ENCODE measurements at places on chromosomes 7 and 10.

DNA sequence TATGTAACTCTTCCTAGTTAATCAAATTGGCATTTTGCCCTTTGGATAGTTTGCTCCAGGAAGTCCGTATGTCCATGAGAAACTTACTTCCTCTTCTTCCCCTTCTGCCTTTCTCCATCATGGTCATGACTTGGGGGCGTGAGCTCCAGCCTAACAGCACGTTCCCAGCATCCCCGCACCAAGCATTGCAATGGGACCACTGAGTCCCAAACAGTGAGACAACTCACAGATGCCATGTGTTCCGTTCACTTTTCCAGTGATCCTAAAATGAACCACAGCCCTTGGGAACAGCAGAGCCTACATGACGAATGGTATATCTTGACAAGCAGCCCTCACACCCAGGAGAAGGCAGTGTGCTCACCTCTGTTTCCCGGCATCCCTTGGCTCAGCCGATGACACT, 10.7 kb downstream of the BTBD16 start:
- DNase-seq = no peak

GRCh38 chr7:81605493-81605892, 164.4 kb downstream of the HGF start:
- DNase-seq = no peak

- DNase-seq = no peak
Observed at GRCh38 chr7:42552227-42552626, 315.2 kb upstream of the GLI3 start.

- DNase-seq = no peak
Observed at GRCh38 chr7:69130396-69130795, 467.9 kb upstream of the AUTS2 start.

- DNase-seq = peak; percentile 65
Observed at GRCh38 chr7:20352573-20353306, 22.0 kb downstream of the ITGB8 start.

DNA sequence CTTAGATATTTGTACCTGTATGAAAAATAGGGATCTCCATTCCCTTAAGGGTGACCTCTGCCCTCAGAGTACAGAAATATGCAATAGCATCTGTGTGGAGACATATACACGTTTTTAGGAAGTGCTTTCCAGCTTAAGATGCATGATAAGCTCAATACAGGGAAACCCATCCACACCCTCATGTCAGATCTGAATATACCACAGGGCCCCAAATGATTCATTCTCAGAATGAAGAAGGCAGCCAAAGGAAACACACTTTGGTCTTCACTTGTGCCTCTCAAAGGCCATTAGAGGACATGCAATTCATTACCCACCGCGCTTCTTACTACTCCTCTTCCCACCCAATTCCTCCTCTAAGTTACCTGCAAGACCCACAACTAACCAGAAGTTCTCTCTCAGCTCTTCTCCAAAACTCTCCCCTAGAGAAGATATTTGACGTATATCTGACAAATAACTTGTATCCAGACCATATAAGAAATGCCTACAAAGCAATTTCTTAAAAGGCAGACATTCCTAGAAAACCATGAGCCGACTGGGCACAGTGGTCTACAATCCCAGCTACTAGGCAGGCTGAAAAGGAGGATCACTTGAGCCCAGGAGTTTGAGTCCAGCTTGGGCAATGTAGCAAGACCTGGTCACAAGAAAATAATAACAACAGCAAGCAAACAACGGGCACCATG, 103.0 kb downstream of the OAT start:
- DNase-seq = no peak

DNA sequence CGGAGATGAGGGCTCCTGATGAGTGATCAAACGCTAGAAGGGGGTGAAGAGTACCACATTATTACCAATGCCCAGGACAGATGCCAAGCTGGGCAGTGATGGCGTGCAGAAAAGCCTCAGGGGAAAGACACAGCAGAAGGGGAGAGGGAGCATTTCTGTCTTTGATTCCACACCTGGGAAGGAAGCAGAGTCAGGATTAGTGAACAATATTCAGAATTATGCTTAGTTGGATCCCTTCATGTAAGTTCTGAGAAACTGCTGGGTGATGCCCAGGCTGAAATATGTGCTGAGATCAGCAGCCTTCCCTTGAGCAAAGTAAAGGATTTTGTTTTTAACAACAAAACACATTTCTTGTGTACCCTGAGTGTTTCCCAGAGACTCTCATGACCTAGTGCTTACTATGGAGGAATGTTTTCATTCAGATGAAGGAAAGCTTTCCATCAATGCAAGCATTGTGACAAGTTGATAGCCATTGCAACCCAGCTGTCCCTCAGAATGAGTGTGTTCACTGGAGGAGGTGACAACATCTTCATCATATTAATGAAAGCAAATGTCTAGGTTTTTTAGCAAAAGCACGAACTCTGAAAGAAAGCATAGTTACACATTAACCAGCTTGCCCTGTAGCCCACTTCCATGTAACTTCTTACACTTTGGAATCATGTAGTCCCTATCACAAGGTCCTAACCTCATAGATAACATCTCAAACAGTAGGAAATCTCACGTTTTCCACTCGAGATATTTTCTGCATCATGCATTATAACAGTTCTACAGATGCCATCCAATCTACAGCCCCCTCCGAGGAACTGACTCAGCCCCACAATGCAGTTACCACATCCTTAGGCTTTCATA, 23.8 kb upstream of the AKR1C1 start:
- DNase-seq = no peak

GRCh38 chr7:84425702-84426259, 231.2 kb upstream of the SEMA3A start:
- no peak for DNase-seq

GRCh38 chr7:105655500-105656380, 74.4 kb upstream of the EFCAB10 start:
- no peak for DNase-seq

GRCh38 chr7:12685550-12685949, 1.9 kb upstream of the ARL4A start:
- no peak for DNase-seq

DNA sequence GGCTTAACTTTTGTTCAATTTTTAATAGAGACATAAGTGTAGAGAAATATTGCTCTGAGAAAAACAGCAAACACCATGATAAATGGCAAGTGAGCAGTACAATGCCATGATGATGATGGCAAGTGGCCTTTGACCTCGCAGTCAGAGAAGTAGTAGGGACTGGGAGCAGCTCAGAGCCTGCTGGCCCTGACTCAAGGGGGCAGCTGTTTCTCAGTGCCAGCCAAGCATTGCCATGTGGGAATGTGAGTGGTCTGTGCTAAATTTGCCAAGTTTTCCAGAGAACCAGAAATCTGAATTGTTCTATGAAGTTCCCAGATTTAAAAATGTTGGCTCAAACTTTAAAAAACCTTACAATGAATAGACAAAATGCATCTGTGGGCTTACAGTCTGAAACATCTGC, 187.9 kb downstream of the BICC1 start:
- no peak for DNase-seq

GRCh38 chr7:125357676-125358455, 428.2 kb upstream of the POT1 start:
- DNase-seq = no peak

DNA sequence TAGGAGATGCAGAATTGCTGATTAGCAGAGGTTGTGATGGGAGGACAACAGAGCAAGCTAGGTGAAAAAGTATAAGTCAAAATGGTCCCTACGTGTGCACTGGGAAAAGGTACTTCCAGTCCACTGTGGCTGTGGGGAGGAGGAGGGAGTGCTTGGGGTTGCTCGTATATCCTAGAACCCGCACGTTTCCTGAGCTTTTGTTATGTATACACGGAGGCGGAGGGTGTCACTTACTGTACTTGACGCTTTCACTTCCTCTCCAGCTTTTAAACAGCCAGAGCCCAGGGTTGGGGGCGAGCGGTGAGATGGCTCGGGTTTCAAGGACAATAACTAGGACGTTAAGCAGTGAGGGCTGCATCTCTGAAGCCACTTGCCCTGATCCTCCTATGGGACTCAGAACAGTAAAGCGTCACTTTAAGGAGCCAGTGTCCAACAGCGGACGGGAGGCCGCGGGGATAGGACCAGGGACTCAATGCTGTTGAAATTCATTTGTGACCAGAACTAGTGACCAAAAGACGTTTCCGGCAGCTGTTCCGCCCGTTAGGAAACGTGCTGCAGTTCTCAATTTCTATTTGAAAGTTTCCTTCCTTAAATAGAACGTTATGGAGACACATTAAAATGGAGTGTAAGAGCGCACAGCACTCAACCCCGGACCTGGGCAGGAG, 985 bp upstream of the ETV1 start:
- DNase-seq = no peak

GRCh38 chr7:129604713-129605437, 6.6 kb upstream of the NRF1 start:
- DNase-seq = no peak

- DNase-seq = no peak
Observed at GRCh38 chr7:45035893-45036292, 35.9 kb downstream of the CCM2 start.

DNA sequence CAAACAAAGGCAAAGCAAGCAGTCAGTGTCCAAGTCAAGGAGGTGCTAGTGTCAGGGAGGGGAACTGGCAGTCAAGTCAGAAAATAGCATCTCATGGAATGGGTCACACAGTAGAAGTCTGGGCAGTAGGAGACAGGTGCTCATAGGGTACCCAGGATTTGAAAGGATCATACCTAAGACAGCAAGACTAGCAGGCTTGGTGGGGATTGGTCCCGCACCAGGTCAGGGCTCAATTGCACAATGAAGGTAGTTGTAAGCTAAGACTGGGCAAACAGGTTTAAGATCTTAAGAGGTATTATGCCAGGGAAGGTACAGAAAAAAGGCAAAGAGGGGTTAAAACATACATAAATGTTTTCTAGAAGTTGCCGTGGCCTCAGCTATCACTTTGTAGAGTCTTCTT, 181.4 kb upstream of the ETV1 start:
- DNase-seq = no peak

DNA sequence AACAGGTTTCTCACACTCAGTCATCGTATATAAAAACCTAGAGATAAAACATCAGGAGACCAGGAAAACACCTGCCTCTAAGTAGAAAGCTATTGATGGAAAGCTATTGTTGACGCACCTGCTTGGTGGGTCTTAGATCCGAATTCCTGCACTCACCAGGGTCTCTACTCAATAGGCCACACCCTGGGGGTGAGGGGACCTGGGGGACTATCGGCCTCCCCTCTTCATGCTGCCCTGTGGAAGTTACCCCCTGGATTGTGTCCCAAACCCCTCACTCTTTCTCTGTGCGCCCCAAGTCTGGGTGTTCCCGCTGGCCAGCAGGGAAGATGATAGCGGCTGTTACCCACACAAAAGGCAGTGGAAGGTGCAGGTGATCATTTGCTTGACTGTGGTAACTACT, 313.0 kb downstream of the WDR37 start:
- DNase-seq = no peak

- no peak for DNase-seq
Observed at GRCh38 chr7:138951953-138952352, 29.2 kb downstream of the KIAA1549 start.

GRCh38 chr7:27122077-27122910, 8.3 kb downstream of the HOXA4 start:
- DNase-seq = no peak

DNA sequence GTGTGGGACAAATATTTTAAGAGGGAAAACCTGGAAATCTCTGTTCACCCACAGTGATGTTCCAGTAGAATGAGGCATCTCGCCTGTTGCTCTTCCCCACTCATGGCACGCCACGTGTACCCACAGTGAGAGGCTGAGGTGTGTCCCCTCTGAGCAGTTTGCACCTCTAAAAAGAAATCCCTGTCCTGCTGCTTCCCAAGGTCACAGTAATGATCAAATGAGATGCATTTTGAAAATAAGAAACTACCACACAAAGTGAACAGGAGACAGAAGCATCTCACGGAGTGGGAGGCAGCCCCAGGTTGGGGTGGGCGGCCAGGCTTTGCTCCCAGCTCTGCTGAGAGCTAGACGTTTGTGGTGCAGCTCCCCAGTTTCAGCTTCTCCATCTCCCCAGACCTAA, 12.4 kb upstream of the ZNF777 start:
- no peak for DNase-seq

DNA sequence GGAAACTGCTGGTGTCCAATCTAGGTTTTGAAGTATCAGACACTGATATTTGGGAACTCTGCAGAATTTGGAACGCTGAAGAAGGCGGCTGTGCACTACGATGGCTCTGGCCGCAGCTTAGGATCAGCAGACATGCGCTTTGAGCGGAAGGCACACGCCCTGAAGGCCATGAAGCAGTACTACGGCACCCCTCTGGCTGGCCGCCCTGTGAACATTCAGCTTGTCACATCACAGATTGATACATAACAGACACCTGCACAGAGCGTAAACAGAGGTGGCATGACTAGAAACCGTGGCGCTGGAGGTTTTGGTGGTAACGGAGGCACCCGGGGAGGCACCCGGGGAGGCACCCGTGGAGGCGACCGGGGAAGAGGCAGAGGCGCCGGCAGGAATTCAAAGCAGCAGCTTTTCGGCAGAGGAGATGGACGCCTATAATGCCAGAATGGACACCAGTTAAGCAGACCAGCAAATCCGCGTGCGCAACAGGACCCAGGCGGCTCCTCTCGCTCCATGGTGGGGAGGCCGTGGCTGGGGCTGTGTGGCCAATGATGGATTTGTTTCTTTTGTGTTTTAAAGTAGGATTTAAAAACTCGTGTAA, 22.2 kb upstream of the CCL24 start:
- DNase-seq = no peak

DNA sequence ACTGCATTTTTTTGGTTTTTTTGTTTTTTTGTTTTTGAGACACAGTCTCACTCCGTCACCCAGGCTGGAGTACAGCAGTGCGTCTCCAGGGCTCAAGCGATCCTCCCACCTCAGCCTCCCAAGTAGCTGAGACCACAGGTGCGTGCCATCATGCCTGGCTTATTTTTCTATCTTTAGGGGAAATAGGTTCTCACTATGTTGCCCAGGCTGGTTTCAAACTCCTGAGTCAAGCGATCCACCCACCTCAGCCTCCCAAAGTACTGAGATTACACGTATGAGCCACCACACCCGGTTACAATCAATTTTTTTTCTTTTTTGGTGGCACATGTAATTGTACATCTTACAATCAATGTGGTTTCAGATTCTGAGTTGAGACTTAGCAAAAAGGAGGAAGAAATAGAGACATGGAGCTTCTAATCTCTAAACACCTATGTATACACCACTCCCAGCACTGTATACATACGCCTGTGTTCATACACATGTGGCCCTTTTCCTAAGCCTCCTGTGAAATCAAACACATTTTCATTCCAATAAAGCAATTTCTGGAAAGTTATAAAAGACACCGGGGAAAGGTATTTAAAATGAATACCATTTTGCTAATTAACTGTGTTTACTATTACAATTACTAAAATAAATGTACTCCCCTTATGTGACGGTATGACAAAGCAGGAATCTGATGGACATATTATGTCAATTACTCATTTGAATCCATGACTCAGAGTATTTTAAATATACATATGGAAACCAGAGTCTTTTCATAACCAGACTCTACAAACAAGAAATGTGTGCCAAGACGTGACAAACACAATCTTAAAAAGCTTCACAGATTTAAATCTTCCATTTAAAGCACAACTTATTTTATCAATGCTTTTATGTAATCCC, 40.9 kb downstream of the SMURF1 start:
- DNase-seq = no peak

DNA sequence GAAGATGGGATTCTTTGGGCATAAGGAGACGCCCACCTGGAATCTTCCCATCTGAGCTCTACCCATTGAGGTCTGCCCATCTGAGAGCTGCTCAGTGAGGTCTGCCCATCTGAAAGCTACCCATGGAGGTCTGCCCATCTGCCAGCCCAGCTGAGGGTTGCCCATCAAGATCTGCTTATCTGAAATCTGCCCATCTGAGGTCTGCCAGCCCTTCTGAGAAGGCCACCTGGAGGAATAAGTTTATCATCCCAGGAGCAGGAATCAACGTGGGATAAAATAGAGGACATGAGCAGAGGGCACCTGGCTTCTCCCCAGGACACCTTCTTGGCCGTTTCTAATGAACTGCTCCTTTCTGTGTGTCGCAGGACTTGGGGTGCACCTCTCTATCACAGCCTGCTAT, 35.3 kb upstream of the PDZD8 start:
- DNase-seq = no peak

All from GM04503 (cell line).